ENCODE measurements at places on chromosomes 16 and 17.

GRCh38 chr17:66725956-66726355 lies 109.0 kb upstream of the CACNG5 start:
- no peak for DNase-seq

DNA sequence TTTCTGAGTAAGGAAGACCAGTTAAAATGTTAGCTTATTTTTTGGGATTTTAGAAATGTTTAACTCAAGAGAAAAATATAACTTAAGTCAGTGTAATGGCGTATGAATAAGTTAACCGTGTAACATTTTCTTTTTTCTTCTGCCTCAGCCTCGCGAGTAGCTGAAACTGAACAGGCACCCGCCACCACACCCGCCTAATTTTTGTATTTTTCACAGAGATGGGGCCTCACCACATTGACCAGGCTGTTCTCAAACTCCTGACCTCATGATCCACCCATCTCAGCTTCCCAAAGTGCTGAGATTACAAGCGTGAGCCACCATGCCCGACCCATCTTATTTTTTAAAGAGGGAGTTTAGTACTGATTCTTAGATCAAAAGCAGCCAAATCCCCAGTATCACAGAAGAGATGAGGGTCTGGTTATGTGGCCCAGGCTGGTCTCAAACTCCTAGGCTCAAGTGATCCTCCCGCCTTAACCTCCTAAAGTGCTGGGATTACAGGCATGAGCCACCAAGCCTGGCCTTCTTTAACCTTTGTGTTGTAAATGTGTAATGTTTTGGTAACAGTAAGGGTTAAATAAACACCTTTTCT lies 16.8 kb downstream of the PITPNC1 start:
- DNase-seq, result no peak

GRCh38 chr17:76510831-76511244 lies 9.6 kb upstream of the RHBDF2 start:
- no peak for DNase-seq

DNA sequence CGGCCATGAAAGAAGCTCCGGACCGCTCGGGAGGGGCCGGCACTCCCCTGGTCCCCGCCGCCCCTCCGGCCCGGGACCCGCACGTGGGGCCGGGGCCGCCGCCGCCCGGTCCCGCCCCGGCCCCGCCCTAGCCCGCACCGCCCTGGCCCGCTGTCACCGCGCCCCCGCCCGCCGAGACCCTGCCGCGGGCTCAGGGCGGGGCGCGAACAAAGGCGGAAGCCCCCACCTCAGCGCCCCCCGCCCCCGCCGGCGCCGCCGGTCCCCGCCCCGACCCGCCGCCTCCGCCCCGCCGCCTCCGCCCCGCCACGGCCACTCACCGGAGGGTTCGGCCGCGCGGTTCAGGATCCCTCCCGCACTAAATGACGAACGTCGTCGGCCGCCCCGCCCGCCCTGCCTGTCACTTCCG lies at the start of gene ARHGDIA:
TSS of gene ARHGDIA (minus strand) at position 357 of the 406 bp plus-strand sequence. CDS start 1,407 bp downstream, outside the sequence.
- no peak for DNase-seq

DNA sequence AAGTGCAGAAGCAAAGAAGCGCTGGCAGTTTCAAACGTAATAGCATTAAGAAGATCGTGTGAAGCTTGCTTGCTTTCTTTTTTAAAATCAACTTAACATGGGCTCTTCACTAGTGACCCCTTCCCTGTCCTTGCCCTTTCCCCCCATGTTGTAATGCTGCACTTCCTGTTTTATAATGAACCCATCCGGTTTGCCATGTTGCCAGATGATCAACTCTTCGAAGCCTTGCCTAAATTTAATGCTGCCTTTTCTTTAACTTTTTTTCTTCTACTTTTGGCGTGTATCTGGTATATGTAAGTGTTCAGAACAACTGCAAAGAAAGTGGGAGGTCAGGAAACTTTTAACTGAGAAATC lies 17.4 kb upstream of the RAB11FIP4 start:
- DNase-seq, result no peak

GRCh38 chr17:17467720-17468119 lies 9.1 kb upstream of the MED9 start:
- peak; percentile 94 for DNase-seq

DNA sequence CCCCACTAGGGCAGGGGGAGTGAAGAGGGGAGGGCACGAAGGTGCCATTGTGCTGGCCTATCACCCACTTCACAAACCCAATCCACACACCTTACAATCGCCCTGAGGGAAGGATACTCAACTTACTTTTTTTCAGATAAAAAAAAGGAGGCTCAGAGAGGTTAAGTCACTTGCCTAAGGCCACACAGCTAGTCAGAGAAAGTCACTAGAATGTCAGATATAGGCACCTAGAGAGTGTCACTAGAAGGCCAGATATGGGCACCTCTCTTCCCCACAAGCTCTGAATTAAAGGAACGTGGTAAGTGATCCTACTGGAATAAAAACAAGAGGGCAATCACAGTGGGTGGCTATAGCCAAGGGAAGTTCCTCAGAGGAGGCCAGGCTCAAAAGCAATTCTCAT lies 204.5 kb upstream of the ASIC2 start:
- DNase-seq, result no peak

- no peak for DNase-seq
These were observed 4.8 kb downstream of the ZNF500 start for GRCh38 chr16:4762205-4762604.

DNA sequence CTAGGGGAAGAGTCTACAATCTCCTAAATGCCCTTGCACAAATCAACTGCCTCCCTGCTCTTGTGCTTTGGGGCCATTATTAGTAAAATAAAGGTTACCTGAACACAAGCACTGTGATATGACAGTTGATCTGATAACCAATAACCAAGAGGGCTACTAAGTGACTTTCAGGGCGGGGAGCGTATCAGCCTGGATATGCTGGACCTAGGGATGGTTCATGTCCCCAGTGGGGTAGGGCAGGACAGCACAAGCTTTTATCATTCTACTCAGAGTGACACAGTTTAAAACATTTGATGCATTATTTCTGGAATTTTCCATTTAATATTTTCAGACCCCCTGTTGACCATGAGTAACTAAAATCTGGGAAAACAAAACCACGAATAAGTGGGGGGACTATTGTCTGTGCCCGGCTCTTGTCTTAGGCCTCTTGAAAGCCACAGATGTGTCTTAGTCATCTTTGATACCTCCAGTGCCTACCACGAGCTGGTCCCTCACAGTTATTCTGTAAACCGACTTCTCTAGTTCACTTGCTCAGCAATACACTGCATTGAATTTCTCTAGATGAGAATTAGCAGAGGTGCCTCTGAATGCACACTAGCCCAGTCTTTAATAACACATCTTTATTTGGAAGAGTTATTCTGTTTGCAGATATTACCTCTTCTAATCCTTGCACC lies 94.6 kb upstream of the DHX40 start:
- no peak for DNase-seq

GRCh38 chr16:974001-974601 lies 3.3 kb upstream of the LMF1 start:
- no peak for DNase-seq
